HCT116 (cell line): ENCODE measurements at places on chromosomes 5 and 9. TPM values are rescaled to one million over a fixed set of nuclear protein-coding genes. Genes with fewer than 3 reads are reported as not detected.

Gene FOXD4
- 2.8 TPM for total RNA-seq

Gene UHRF2
- total RNA-seq = 40.6 TPM

Gene NOXA1
- total RNA-seq = 13.2 TPM

Gene IER5L
- total RNA-seq = 195 TPM

Gene OR13C4
- total RNA-seq = not detected

Gene UNC5A
- total RNA-seq = 10.1 TPM

Gene BASP1
- 0.34 TPM for total RNA-seq

Gene CDC26
- 22.0 TPM for total RNA-seq

Gene PCDHB6
- not detected for total RNA-seq

Gene HSD17B3
- total RNA-seq = 0.37 TPM

Gene LHX3
- total RNA-seq = not detected

Gene SLC25A48
- 2.8 TPM for total RNA-seq

Gene RGS7BP
- total RNA-seq = not detected

Gene PHF24
- 0.47 TPM for total RNA-seq

Gene PROB1
- 1.7 TPM for total RNA-seq

Gene TEX48
- total RNA-seq = not detected

Gene FAM169A
- 23.2 TPM for total RNA-seq

Gene PLEKHG4B
- total RNA-seq = 0.02 TPM

Gene DIRAS2
- not detected for total RNA-seq

Gene IRX1
- not detected for total RNA-seq

Gene MARCOL
- total RNA-seq = not detected

Gene TTC33
- total RNA-seq = 14.5 TPM

Gene PTGS1
- 3.5 TPM for total RNA-seq

Gene LCN15
- 0.76 TPM for total RNA-seq

Gene QSOX2
- 34.6 TPM for total RNA-seq

Gene FAM151B
- total RNA-seq = 1.2 TPM

Gene TAF11L10
- total RNA-seq = not detected

Gene FGD3
- total RNA-seq = 3.3 TPM

Gene OR13C9
- not detected for total RNA-seq

Gene SMIM33
- not detected for total RNA-seq

Gene SARDH
- total RNA-seq = 5.6 TPM

Gene FKBP15
- 13.8 TPM for total RNA-seq

Gene NKD2
- total RNA-seq = 20.4 TPM

Gene OR1J2
- not detected for total RNA-seq
